ENCODE measurements at places on chromosomes 3 and 15. TPM values are rescaled to one million over a fixed set of nuclear protein-coding genes. Genes with fewer than 3 reads are reported as not detected.

- DNase-seq = no peak
Observed at GRCh38 chr15:67120839-67121643, 55.6 kb downstream of the SMAD3 start.

GRCh38 chr3:53153980-53154379 is 7.0 kb upstream of the PRKCD start:
- DNase-seq = no peak

DNA sequence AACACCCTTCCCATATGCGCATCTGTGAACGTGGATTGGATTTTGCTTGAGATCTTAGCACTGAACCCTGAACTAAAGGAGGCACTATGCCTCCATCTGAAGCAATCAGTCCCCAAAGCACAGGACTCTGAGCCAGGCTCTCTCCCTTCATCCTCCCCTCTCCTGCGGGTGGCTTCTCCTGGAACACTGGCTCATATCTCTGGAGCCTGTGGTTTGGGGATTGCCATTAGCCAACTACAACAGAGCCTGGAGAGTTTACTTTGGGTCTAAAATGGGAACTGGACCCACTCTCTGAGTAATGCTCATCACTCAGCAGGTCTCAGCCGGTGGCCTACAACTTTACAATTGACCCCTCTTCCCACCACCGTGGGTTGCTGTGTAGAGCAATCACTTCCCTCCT is 190.8 kb upstream of the HES1 start:
- no peak for DNase-seq

DNA sequence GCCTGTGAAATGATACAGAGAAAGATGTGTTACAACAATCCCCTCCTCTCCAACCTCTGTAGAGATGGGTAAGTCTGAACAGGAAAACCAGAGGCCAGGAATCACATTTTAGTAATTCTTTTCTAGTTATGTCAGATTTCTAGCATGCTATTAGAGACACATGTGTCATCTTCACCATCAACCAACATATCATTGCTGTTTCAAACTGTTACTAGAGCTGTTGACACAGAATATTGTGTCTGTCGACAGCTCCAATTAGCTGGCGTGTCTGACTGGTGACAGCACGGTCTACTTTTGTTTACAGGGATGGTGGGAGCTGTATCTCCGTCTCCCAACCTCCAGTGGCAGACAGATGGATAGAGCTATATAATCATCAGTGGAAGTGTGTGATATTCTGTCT is 393.2 kb downstream of the SOX2 start:
- no peak for DNase-seq

- no peak for DNase-seq
Observed at GRCh38 chr3:103977417-103977816, 1389.3 kb upstream of the ALCAM start.

DNA sequence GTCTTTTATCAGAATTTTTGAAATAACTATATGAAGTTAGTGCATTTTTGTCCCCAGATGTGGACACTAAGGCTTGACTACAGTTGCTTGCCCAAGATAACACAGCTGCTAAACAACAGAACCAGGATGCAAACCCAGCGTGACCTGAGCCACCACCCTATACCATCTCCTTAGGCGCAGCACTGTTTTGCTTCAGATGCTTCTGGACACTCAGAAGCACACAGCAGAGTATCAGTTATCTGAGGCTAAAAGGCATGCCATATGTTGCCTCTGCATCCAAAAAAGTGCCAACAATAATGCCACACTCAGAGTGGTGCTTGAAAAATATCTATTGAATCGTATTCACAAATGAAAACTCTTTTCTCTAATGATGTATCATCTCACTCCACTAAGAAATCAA is 24.5 kb downstream of the KCNMB2 start:
- no peak for DNase-seq

Gene CFAP100
- total RNA-seq = not detected

DNA sequence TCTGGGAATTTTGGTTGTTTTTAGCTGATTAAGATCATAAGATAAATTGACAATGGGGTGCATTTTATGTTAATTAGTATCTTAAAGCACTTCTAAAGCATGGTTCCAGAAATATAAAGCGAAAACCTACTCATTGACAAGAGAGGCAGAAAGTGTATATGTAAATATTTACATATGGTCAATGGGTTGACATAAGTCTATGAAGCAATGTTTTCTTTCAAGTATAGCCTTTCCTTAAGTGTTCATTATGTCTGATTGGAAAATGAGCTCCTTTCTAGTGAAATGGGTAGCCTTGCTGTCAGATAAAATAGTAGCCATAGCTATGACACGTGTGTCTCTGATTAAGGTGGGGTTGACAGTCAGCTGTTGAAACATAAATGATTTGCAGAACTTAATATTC is 365.2 kb upstream of the AGTR1 start:
- DNase-seq = no peak

DNA sequence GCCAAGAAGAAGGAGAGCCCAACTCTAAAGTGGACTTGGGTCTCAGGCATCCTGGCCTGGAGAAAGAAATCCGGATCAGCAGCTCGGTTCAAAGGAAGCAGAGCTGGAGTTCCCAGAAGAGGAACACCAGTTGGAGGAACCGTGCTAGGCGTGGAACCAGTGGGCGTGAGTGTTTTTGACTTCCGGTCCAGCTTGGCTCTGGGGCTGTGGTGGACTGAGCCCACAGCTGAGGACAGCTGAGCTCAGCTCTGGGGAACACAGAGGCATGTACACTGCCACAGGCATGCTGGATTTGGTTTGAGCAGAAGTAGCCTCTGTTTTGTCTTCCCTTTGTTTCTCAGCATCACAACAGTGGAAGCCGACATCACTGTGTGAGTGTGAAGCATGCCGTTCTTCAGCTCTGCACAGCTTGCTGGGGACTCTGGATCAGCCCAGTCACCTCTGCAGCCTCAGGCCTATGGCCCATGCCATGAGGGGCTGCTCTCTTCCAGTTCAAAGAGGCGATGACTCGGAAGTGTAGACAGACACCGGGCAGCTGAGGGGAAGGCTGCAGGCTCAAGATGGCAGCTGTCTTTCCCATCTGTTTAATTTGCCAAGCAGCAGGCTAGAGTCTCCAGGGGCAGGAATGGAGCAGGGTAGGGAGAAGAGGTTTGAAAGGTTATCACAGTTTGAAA is 185.8 kb upstream of the UBE3A start:
- DNase-seq = no peak

DNA sequence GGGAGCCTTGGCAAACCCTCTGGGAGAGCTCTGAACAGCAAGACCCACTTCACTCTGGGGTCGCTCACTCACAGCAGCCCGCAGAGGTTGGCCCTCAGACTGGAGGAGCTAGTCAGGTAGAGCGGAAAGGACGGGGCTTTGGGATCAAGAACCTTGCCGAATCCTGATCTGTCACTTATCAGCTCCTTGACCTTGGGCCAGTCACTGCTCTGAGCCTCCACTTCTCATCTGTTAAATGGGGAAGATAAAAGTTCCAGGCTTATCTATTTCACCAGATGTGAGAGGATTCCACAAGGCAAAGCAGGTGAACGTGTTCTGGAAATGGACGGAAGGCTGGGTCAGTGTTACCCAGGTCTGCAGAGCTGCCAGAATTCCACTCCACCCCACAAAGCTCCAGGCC is 29.4 kb downstream of the SEMA5B start:
- DNase-seq = no peak

Gene PRSS50
- total RNA-seq = not detected

DNA sequence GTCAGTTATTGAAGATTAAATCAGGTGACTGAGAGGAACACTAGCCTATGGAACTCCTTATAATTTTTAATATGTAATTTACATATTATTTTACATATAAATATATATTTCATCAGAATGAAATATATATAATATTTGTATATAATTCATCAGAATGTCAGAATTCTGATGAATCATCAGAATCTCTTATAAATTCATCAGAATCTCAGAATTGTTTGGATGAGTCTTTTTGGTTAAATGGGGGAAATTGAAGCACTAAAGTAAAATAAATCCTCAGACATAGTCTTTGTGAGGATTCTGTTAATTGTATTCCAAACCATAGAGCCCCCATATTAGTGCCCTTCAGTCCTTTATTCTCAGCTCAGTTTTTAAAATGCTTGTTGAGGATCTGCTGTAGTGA is 15.4 kb downstream of the TCF12 start:
- no peak for DNase-seq

Gene CADM2
- not detected for total RNA-seq

Gene TGM4
- not detected for total RNA-seq

DNA sequence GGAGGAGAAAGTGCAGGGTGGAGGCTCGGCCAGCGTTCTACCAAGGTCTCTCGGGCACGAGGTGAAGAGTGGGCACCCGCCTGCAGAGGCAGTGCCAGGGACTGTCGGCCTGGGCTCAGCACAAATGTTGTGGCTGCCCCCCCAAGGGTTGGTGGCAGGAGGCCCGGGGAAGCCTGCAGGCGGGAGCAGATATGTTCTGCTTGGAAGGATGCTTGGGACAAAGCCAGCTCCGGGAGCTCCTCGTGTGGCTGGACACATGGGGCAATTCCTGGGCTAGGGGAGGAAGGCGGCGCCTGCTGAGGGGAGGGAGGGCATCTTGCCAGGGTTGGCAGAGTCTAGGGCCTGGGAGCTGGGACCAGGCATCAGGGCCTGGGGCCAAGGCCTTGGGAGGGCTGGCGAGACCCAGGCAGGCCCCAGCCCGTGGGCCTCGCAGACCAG is 30.4 kb upstream of the FBLN2 start:
- no peak for DNase-seq

Gene SLC51B
- not detected for total RNA-seq

Gene CCR5
- total RNA-seq = not detected

DNA sequence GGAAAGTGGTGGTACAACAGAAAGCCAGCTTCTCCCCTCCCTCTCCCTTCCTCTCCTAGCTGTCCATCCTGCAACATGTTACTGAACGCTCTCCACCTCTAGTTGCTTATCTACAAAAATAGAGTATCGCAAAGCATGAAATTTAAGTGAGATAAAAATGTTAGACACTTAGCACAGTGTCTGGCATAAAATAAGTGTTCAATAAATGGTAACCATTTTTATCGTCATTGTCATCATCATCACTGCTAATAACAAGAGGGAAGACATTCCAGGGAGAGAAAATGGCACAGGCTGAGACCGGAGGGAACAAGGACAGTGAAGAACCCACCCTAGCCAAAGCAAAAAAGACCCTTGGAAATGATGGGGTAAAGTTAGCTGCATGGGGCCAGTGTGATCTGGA is 38.7 kb upstream of the SKOR1 start:
- DNase-seq = no peak

DNA sequence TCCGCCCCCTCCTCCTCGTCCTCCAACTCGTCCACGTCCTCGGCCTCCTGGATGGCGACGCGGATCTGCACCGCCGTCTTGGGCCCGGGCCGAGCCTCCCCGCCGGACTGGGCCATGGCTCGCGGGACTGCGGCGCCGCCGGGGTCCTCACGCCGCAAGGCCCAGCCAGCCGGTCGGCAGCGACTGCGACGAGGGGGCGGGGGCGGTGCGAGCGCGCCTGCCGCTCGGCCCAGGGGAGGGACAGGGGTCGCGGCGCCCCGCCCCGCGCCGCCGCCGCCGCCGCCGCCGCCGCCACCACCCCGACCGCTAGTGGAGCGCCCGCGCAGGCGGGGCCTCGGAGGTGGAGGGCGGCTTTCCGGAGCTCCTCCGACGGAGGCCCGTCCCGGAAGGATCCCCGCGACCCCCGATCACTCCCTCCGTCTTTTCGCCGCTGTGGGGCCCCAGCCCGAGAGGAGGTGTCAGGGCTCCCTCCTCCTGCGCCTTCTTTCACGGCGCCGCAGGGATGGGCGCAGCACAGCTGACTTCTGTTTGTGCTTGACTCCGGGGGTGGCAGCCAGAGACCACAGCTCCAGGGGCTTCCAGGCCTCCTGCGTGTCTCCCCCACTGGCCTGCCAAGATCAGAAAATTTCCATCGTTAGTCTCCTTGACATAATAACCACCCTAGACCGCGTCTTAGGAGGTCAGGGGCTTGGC is at the start of gene LARP6:
TSS of gene LARP6 (minus strand) at position 185 of the 693 bp plus-strand sequence. CDS start at position 116, 69 bp downstream.
- no peak for DNase-seq

DNA sequence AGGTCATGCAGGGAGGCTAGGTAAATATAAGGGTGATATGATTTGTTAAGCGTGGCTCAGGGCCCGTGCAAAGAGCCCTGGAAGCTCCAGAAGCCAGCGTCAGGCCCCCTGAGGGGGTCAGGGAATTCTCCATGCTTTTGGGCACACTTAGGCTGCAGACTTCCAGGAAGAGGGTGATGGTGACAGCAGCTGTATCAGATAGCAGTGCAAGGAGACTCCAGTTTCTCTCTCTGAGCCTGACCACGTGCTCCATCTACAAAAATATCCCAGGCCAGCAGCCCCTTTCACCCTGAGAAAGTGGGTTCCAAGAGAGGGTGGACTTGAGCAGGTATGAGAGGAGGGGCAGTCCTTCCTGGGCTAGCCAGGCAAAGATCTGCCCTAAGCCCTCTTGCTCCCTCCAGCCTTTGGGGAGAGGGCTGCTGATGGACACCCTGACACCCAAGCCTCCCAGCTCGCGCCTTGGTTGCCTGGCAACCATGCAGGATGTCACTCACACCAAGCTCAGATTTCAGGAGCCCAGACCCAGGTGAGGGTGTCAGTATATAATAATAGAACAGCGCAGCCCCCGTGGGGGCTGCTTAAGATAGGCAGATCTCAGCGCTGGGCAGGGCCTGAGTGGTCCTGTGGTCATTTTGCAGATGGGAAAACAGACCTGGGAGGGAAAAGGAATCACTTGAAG is 35.8 kb downstream of the ATP2B2 start:
- DNase-seq = no peak

Gene SPINK8
- total RNA-seq = not detected

DNA sequence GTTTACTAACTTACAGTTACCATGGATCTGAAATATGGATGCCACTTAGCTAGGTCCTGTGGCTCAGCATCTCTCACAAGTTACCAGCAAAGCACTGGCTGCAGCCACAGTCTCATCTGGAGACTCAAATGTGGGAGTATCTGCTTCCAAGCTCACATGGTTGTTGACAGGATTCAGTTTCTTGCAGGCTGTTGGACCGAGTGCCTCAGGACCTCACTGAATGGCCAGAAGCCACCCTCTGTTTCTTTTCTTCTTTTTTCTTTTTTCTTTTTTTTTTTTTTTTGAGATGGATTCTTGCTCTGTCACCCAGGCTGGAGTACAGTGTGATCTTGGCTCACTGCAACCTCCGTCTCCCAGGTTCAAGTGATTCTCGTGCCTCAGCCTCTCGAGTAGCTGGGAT is 20.1 kb upstream of the AMOTL2 start:
- no peak for DNase-seq

GRCh38 chr3:177603148-177603603 is 405.9 kb upstream of the TBL1XR1 start:
- DNase-seq = no peak

Gene FMN1
- total RNA-seq = 1.3 TPM

DNA sequence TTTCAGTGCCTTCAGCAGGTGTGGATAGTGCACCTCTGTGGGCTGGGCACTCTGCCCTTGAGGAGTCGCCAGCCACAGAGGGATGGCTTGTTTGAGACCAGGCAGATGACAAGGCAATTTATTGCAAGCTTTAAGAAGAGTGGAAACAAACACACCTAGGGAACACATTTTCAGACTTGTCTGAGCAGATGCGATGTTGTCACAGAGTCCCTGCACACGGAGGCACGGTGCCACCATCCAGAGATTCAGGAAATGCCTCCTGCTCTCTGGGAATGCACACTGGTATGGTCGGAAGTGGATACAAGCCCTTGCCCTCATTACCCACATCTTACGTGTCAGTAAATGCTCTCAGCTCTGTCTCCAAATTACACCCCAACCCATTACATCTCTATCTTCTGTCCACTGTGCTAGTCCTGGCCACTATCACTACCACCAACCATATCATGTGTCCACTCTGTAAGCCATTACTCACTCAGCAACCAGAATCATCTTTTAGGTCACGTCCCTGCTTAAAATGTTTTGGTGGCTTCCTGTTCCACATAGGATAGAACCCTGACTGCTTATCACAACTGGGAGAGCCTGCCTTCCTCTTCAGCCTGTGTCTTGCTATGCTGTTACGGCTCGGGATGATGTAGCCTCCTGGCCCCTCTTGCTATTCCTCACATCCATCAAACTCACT is 196.9 kb downstream of the SLCO3A1 start:
- DNase-seq = no peak
